CD4-positive, alpha-beta T cell (primary cell): ENCODE measurements at places on chromosomes 3 and 15. TPM values are rescaled to one million over a fixed set of nuclear protein-coding genes. Genes with fewer than 3 reads are reported as not detected.

The CASR gene
- total RNA-seq, result 0.03 TPM

The SYNPR gene
- total RNA-seq, result not detected

The ADAMTSL3 gene
- not detected for total RNA-seq

The PLA2G4F gene
- total RNA-seq, result not detected

The KCNAB1 gene
- not detected for total RNA-seq

The SLC28A2 gene
- total RNA-seq, result not detected

The SLC38A3 gene
- 1.1 TPM for total RNA-seq

The VIPR1 gene
- 67.6 TPM for total RNA-seq

The KCNH8 gene
- not detected for total RNA-seq

The GOLGA6D gene
- not detected for total RNA-seq
